ENCODE measurements at places on chromosomes 6 and 20.

GRCh38 chr20:44601236-44601671, 18.9 kb downstream of the PKIG start:
- no peak for DNase-seq

- no peak for DNase-seq
These were observed 150.2 kb downstream of the PRL start for GRCh38 chr6:22146678-22146930.

- no peak for DNase-seq
These were observed 6.1 kb downstream of the SLC26A8 start for GRCh38 chr6:36018339-36018738.

DNA sequence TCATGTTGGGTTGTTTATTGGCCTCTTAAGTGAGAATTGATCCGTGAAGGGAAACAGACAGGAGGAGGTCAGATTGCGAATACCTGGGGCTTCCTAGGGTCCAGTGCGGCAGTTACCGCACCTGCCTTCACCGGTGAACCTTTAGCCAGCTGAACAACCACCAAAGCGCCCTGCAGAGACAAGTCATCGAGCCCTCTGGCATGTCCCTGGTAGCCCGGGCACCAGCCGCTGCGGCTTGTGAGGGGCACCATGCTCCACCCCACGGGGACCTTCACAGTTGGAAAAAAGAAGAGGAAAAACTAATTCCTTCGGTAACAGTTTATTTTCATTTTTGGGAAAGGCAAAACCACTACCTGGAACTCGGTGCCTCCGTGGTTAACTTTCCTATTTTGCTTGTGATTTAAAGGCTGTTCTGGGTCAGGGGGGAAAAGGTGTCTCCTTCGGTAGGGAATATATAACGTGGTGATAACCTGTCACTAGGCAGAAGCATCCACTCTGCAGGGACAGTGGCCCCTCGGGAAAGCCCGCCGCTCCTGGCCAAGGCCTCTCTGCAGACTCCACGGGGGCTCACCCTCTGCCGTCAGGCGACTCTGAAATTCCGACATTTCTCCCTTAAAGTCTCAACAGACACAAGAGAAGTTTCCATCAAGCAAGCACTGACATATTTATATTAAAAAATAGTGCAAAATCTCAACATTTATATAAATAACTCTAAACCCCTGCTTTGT, 30.7 kb upstream of the ZBP1 start:
- DNase-seq, result no peak
